Activated CD8-positive, alpha-beta memory T cell treated with anti-CD3 and anti-CD28 coated beads, Interleukin-2, amount 50 U/mL, for 4 hours (primary cell): ENCODE measurements at places on chromosomes 7 and 10.

DNA sequence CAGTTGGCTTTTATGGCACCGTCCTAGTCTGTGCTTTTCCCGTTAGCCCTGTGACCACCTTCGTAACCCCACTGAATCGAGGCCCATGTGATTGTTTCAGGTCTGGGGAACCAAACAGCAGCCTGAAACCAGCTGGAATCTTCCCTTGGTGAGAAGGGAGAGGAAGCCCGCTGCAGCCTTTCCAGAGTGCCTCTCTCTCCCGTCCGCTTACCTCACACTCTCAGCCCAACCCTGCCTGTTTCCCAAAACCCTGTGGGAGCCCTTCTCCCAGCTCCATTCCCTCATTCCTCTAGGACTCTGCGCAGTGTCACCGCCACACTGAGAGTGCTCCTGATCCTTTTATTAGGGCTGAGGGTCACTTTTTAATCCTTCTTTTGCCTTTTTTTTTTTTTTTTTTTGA, 139.6 kb downstream of the WDR37 start:
- DNase-seq, result no peak

GRCh38 chr7:83065714-83066113, 97.0 kb downstream of the PCLO start:
- DNase-seq, result no peak

- DNase-seq, result no peak
These were observed 24.8 kb downstream of the ZC3HAV1 start for GRCh38 chr7:139084709-139085108.

DNA sequence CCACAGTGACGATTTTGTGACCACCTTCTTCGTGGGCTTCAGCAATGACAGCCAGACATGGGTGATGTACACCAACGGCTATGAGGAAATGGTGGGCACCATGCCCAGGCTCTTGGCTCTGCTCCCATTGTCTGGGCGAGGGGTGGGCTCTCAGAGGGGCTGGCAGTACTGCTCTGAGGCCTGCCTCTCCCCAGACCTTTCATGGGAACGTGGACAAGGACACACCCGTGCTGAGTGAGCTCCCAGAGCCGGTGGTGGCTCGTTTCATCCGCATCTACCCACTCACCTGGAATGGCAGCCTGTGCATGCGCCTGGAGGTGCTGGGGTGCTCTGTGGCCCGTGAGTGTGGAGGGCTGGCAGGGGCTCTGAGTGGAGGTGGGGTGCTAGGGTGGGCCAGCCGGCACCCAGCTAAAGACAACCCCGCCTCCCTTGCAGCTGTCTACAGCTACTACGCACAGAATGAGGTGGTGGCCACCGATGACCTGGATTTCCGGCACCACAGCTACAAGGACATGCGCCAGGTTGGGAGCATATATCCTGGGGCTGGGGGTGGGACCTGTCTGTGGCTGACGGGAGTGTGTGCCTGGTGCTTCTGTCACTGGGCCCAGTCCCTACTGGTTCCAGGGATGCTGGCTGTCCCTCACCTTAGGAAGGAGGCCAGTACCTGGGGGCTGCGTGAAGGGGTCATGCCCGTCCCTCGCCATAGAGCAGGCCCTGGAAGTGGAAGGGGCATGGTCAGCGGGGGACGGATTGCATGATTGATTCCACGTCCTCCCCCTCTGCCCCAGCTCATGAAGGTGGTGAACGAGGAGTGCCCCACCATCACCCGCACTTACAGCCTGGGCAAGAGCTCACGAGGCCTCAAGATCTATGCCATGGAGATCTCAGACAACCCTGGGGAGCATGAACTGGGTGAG, 6.8 kb downstream of the AEBP1 start:
- DNase-seq, result no peak

DNA sequence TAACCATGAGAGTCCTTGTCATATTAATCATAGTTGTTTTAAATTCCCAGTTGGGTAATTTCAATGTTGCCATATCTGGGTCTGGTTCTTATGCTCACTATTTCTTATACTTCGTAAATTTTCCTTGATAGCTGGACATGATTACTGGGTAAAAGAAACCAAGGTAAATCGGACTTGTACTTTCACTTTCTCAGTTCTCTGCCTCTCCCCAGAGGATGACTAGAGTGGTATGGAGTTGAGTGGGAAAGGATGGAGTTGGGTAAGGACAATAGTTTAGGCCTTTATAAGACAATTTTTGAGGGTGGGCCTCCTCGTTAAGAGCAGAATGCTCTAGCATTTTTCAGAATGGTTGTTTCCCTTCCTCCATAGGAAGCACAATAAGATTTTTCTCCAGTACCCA, 106.1 kb downstream of the CRPPA start:
- no peak for DNase-seq

DNA sequence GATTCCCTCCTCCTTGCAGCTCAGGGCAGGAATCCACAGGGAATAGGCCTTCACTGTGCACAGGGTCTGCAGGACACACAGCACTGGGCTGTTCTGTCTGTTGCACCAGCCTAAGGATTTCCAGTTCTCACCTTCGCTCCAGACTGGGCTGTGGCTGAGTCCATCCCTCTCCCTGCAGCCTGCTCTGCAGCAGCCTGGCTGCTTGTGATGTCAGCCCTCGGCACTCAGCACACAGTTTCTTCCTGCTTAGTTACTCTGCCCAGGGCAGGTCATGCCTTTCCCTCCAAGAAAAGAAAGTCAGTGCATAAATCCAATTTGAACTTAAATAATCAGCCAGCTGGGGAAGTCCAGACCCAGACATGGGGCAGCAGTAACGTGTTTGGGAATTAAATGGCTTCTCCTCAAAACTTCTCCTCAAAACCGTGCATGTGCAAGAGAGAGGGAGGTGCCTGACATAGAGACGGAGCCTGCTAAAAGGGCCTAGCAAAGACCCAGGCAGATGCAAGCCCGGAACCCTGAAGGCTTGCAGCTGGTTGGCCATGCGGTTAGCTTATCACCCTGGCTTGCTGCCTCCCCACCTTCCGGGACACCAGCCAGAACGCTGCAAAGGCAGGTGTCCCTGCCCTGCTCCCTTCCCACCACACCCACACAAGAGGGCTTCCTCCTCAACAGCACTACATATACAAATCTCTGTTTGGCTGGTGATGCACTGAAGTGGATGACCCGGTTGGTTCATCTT, 10.9 kb upstream of the GDF2 start:
- no peak for DNase-seq

DNA sequence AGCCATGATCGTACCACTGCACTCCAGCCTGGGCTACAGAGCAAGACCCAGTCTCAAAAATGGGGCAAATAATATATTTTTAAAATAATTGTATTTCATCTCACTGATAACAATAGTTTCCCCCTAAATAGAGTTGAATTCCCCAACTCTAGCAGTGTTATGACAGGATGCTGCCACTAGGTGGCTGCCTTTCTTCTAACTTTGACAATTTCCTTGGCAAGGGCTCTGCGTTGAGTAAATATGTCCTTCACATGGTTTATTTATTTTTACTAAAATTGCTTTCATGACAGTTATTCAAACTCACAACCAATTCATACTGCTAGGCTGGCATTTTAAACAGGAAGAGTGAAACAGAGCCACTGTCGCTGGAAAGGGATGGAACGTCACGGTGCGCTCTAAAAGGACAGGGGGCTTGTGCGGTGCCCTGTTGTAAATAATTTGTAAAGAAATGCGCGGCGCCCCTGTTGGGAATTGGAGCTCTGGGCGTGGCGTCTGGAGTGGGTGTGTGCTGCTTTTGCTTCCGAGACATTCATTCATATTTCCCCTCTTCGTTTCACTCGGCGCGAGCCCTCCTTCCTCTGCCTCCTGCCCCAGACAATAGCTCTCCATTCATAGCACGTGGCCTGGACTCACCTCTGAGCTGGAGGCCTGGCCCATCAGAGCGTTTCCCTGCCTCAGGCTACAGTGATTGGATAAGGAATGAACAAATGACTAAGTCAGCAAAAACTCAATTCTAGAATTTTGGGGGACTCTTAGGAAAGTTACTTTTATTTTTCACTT, 20.5 kb upstream of the PITRM1 start:
- peak; percentile 59 for DNase-seq

GRCh38 chr10:99872367-99873162, 90.1 kb downstream of the ABCC2 start:
- no peak for DNase-seq

- DNase-seq, result no peak
These were observed 73.5 kb downstream of the CRPPA start for GRCh38 chr7:16347827-16348192.

GRCh38 chr7:41110186-41110585, 592.7 kb downstream of the INHBA start:
- no peak for DNase-seq

- DNase-seq, result no peak
These were observed 284.4 kb upstream of the IGFBP3 start for GRCh38 chr7:46205478-46205877.

DNA sequence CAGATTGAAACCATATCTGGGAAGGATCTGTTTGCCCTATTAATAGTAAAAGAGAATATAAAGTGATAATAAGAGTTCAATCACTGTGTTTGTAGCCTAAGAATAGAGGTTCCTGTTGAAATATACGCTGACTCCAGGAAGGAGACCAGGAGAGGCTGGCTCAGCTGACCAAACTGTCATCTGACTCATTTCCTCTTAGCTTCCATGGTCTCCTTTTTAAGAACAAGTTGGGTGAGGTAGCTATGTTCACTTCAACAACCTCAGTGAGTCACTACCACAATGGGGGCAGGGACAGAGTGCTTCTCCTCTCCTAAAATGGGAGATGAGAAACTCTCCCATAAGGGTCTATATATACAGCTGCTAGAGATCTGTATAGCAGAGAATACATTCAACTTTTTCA, 543.3 kb downstream of the CALN1 start:
- DNase-seq, result no peak

DNA sequence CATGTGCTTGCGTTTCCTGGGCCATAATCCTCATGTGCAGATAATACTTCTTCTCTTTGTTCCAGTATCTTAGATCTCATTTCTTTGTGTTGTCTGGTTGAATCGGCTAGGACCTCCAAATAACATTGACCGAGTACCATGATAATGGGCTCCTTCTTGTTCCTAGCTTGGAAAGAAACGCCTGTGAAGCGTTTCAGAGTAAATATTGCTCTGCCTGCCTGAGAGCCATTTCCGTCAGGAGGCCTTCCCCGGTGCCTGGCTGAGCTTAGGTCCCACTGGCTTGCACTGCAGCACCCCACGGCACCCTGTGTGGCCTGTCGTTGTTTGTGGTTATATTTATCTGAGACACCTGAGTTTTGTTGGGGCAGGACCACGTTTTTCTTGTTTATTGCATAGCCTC, 17.7 kb downstream of the FOXK1 start:
- no peak for DNase-seq

- no peak for DNase-seq
These were observed 123.9 kb upstream of the TCF7L2 start for GRCh38 chr10:112826018-112826697.

GRCh38 chr7:20431146-20431545, 100.4 kb downstream of the ITGB8 start:
- DNase-seq, result no peak

- DNase-seq, result no peak
These were observed 3.0 kb downstream of the DDIT4 start for GRCh38 chr10:72276421-72277339.

- DNase-seq, result no peak
These were observed 66.3 kb downstream of the BEND7 start for GRCh38 chr10:13462551-13462950.

GRCh38 chr7:45691155-45691656, 117.0 kb downstream of the ADCY1 start:
- no peak for DNase-seq

GRCh38 chr7:22802426-22802825, 20.2 kb downstream of the TOMM7 start:
- no peak for DNase-seq

GRCh38 chr10:69426376-69426727, 9.6 kb upstream of the TACR2 start:
- DNase-seq, result no peak

DNA sequence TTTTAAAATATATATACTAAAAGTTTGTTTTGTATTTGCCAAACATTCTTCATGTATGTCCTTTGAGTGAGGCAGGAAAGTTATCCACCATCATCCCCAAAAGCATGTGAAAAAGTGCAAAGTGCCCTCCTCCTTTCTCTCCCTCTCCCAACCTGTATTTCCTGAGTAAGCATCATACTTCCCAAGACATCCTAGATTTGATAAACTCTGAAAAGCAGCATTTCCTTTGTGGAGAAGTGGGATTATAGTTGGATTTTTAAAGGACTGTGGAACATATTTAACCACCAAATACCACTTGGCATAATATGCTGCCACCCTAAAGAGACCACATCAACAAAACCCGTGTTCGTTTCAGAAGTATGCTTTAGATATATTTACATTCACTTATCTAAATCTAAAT, 36.9 kb downstream of the NET1 start:
- DNase-seq, result no peak

- no peak for DNase-seq
These were observed 13.5 kb downstream of the GHRHR start for GRCh38 chr7:30977222-30977621.

GRCh38 chr7:12687718-12688171, 312 bp downstream of the ARL4A start:
- DNase-seq, result no peak

DNA sequence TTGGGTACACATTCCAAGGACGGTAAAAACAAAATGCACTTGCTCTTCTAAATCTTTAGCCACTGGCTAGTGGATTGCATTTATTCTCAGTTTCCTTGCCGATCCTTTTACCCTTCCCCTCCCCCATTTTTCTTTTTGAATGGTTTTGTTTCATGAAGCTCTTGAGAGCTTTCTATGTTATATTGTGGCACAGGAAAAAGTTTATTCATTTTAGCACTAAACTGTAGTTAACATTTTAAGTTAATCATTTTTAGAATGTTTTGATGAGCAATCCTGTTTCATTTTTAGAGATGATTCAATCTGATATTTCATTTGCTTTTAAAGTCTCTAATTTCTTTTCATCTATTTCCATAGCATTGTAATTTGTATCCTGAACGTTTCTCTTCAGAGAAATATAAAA, 24.0 kb downstream of the ZEB1 start:
- DNase-seq, result no peak

- DNase-seq, result no peak
These were observed 396.2 kb downstream of the TYW1 start for GRCh38 chr7:67392596-67393438.

GRCh38 chr7:78734626-78735025, 718.8 kb downstream of the MAGI2 start:
- DNase-seq, result no peak

DNA sequence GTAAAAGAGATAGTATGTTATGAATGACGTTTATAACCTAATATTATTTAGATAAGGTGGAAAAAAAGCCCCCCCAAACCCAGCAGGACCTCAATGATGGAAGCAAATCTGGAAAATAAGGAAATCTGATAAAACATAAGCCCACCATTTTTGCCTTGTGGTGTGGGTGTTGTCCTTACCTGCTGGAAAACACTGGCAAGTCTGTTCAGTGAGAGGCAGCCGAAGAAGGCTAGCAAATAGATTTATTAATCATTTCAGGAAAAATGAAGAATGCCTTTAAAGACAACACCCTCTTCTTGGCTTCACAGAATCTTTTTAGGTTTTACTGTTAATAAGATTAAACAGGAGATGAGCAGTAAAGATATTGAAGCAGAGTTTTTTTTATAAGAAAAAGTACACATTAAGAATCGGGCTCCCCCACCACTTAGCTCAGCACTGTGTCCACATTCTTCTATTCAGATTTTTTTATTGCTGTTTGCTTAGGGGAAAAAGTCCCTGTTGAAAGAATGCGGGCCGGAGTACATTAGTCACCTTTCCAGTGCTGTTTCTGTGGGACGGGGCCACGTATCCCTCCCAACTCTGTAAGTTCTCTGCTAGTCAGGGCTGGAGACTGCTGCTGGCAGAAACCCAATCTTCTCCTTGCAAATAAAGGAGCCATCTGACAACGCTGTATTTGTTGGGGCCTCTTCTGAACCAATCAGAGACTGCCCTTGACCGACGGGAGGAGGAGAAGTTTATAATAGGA, 104.1 kb downstream of the EVX1 start:
- DNase-seq, result no peak
